ENCODE measurements at places on chromosomes 6 and 20.
A peak's percentile ranks its signal among the peaks of the same experiment; 100 is the strongest.

- H3K4me3 ChIP-seq, result no peak overlapping the region
- no peaks in the 10 kb centered on the region for H3K27me3 ChIP-seq
- no peaks in the 10 kb centered on the region for H3K36me3 ChIP-seq
- no peak for DNase-seq
- no peaks in the 10 kb centered on the region for H3K4me1 ChIP-seq
- no peak overlapping the region for H3K27ac ChIP-seq
Measured at GRCh38 chr20:59723607-59724456, 119.5 kb downstream of the PHACTR3 start.

- DNase-seq, result no peak
- H3K27me3 ChIP-seq, result no peaks in the 10 kb centered on the region
- no peak overlapping the region for H3K4me3 ChIP-seq
- H3K36me3 ChIP-seq, result no peaks in the 10 kb centered on the region
Measured at GRCh38 chr6:154157706-154158105, 118.7 kb downstream of the OPRM1 start.

DNA sequence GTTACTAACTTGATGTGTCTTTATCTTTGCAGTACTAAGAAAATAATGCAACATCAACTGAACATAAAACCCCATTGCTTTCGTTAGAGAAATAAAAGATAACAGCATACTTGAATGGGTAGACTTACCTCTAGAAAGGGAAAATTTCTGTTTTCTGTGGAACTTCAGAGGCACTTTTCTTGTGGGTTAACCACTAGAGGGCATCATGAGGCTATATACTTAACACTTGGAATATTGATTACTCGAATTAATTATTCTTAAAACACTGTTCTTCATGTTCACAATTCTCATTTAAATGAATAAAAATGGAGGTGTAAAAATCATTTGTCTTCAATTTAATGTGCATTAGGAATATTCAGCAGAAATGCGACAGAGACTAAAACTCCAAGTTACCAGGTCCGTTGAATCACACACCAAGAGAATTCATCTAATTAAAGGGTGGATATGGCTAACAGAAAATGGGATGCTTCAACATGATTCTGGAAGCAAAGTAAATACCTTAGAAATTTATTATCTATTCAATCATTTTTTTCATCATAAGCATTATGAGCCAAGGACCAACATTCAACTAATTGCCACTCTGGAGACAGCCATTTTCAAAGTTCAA, 330.8 kb upstream of the PREP start:
- H3K36me3 ChIP-seq, result no peaks in the 10 kb centered on the region
- no peaks in the 10 kb centered on the region for H3K27me3 ChIP-seq
- DNase-seq, result peak; percentile 17
- H3K4me1 ChIP-seq, result no peaks in the 10 kb centered on the region

DNA sequence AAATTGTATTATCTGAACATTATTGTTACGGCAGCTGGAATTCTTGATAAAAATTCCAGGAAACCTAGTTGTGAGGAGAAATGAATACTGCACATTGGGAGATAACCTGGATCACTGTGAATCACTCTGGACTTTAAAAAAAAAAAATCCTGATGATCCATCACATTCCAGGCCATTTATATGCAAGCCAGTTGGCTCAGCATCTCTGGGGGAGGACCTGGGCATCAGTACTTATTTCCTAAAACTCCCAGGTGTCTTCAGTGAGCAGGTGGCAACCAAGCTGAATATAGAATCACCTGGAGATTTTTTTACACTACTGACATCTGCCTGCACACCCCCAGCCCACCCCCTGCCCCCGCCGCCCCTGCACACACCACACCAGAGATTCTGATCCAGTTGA, 39.1 kb upstream of the SIRT5 start:
- no peaks in the 10 kb centered on the region for H3K36me3 ChIP-seq
- H3K27ac ChIP-seq, result no peak overlapping the region
- H3K4me1 ChIP-seq, result no peaks in the 10 kb centered on the region

- peaks cover 64% of the 10 kb centered on the region for H3K36me3 ChIP-seq
- no peaks in the 10 kb centered on the region for H3K27me3 ChIP-seq
- H3K4me1 ChIP-seq, result no peaks in the 10 kb centered on the region
- H3K4me3 ChIP-seq, result no peak overlapping the region
- no peak for DNase-seq
Measured at GRCh38 chr6:52027699-52028098, 59.7 kb downstream of the PKHD1 start.

DNA sequence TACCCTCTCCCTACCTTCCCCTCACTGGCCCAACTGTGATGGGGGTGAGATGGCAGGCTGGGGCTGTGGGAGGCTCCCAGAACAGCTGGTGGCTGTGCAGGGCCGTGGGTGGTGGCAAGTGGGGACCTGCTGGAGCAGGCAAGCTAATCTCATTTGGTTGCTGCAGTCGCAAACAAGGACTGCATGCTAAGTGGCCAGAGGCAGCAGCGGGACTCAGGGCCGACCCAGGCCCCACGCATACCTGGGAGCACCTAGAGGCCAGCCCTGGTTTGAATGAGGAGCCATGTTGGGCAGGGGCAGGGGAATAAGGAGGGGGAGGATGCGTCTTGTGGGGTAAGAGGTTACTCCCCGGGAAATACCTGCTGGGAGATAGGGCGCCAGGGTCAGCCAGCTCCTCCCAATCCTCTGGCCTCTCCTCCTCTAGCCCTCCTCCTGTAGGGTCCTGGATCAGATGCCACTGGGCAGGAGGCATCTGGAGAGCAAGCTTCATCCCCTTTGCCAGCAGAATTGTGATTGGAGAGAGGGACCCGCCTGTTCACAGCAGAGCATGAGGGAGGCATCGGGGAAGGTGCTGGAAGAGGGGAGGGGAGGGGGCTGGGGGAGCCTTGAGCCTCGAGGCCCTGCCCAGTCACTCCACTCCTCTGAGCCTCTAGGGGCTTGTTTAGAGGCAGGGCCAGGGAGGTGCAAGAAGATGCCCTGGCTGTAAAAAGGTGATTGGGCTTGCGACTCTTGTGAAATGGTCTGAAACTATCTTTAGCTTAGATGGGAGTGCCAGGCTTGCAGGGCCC, 24.3 kb upstream of the CDH22 start:
- H3K36me3 ChIP-seq, result no peaks in the 10 kb centered on the region
- no peak for DNase-seq
- H3K4me1 ChIP-seq, result no peaks in the 10 kb centered on the region
- H3K27me3 ChIP-seq, result peaks cover 2% of the 10 kb centered on the region

DNA sequence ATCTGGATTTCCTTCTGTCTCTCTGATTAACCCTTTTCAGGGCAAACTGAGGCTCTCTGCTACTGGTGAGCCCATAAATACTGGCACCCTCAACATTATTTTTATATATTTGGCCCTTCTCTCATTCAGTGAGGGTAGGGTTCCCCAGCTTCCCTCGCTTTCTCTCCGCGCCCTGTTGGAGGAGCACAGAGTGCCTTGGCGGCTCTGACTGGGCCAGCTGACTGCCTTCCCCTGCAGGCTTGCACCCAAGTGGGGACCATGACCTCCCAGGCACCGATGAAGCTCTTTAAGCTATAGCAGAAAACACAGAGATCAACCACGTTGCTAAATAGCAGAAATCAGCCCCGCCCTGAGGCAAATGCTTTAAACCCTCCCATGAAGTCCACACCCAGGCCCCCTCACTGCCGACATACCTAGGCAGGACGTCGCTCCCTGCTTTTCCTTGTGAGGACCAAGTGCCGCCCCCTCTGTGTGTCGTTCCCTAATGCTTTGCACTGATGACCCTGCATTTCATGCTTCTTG, 105.0 kb downstream of the HUS1B start:
- H3K4me3 ChIP-seq, result no peak overlapping the region
- no peaks in the 10 kb centered on the region for H3K27me3 ChIP-seq
- H3K27ac ChIP-seq, result no peak overlapping the region
- H3K36me3 ChIP-seq, result peaks cover 21% of the 10 kb centered on the region
- no peak for DNase-seq
- H3K4me1 ChIP-seq, result no peaks in the 10 kb centered on the region

DNA sequence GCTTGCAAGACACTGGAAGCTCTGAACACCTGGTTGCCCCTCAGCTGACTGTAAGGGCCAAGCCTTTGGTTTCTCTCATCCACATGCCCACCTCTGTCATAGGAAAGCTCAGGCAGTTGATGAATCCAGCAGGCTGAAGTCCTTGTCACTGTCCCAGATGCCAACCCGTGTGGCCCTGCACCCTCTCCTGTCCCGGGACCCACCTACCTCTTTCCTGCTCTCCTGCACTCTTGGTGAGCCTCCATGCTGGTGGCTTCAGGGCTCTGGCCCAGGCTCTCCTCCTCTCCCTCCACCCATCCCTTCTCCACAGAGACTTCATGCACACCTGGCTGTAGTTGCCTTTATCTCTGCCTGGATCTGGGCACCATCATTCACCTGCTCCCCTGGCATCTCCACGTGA, 4.0 kb upstream of the GID8 start:
- no peak overlapping the region for H3K27ac ChIP-seq
- H3K4me1 ChIP-seq, result peaks cover under 1% of the 10 kb centered on the region
- H3K4me3 ChIP-seq, result no peak overlapping the region

- peaks cover 2% of the 10 kb centered on the region for H3K4me1 ChIP-seq
- H3K27me3 ChIP-seq, result no peaks in the 10 kb centered on the region
Measured at GRCh38 chr6:26520850-26521599, 17.1 kb upstream of the HMGN4 start.

DNA sequence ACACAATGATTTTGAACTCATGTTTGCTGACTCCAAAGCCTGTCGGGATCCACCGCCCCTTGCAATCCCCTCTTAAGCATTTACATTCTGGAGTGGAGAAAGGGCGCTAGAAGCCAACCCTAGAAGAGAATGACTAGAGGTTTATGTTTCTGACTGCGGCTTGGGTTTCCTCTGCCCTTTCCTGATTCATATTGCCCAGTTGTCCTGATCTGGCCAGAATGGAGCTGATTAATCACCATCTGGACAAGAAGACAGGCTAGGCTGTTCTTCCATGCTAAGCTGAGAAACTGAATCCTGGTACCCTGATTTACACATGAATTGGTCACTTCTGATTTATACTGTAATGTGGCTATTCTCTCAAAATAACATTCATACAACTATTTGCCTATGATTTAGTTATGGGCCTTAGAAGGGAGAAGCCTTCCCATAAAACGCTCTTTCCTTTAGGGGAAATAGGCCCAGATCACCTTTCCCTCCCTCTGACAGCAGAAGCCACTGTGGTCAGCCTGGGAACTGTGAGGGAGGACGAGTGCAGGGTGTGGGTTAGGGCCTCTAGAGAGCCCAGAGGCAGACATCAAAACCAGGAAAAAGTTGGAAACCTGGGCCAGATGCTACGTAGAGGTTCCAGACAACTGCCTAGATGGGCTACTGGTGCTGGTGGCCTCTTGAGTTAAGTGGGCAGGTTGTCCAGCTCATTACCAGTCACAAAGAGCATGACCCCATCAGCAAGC, 199.2 kb upstream of the PRDM1 start:
- no peaks in the 10 kb centered on the region for H3K27me3 ChIP-seq
- H3K4me1 ChIP-seq, result no peaks in the 10 kb centered on the region
- H3K4me3 ChIP-seq, result no peak overlapping the region
- no peaks in the 10 kb centered on the region for H3K36me3 ChIP-seq
- no peak overlapping the region for H3K27ac ChIP-seq
